ENCODE measurements at places on chromosomes 1 and 21.

GRCh38 chr21:15210235-15210678 lies 145.5 kb upstream of the NRIP1 start:
- no peak for DNase-seq

DNA sequence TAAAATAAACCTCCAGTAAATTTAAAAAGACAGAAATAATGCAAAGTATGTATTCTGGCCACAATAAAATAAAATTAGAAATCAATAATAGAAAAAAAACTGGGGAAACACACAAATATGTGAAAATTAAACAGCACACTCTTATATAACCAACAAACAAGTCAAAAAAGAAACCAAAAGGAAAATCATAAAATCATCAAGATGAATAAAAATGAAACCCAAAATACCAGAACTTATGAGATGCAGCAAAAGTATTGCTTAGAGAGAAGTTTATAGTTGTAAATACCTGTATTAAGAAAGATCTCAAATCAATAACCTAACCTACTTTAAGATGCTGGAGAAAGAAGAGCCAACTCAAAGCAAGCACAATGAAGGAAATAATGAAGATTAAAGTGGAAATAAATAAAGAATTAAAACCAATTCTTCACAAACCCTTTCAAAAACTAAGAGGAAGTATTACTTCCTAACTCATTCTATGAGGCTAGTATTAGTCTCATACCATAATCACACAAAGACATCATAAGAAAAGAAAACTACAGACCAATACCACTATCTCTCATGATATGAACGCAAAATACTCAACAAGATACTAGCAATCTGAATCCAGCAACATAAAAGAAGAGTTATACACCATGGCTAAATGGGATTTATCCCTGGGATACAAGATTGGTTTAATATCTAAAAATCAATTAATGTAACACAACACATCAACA lies 6.4 kb upstream of the KRTAP10-3 start:
- DNase-seq, result no peak

DNA sequence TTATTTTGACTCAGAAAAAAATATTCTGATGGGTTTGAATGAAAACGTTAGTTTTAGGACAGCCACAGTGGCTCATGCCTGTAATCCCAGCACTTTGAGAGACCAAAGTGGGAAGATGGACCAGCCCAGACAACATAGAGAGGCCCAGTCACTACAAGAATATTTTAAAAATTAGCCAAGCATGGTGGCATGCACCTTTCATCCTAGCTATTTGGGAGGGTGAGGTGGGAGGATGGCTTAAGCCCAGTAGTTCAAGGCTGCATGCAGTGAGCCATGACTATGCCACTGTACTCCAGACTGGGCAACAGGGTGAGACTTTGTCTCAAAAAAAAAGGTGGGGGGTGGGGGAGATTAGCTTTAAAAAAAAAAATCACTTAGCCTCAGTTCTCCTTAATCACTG lies 127.5 kb downstream of the LBR start:
- DNase-seq, result no peak

DNA sequence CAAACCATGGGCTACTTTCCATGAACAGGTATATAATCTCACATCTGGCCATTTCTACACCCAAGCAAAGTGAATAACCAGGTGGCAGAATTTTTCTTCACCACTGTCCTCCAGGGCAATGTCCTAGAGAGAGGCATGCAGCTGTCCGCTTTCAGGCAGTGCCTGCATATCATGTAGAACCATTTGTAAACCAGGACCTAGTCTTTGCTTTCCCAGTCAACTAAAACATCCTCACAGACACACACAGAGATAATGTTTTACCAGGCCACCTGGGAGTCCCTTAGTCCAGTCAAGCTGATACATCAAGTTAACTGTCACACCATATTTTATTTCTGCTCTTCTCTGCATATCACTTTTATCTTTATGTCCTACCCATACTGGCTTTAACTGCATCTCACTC lies 26.2 kb downstream of the TNFSF18 start:
- no peak for DNase-seq
